ENCODE measurements at places on chromosomes 1 and 21. TPM values are rescaled to one million over a fixed set of nuclear protein-coding genes. Genes with fewer than 3 reads are reported as not detected.

Gene AMIGO1
- total RNA-seq: 0.20 TPM

Gene PFKFB2
- 2.3 TPM for total RNA-seq

Gene ETNK2
- not detected for total RNA-seq

Gene ADGRL2
- total RNA-seq: 0.05 TPM

Gene HPDL
- total RNA-seq: 16.3 TPM

Data from activated CD8-positive, alpha-beta memory T cell treated with anti-CD3 and anti-CD28 coated beads, Interleukin-2, amount 10 ng/mL, durations not matched to agents 7 days and 5 days (primary cell).